ENCODE measurements at places on chromosomes 4 and X. TPM values are rescaled to one million over a fixed set of nuclear protein-coding genes. Genes with fewer than 3 reads are reported as not detected.

ABLIM2 gene
- total RNA-seq, result 109 TPM

TMPRSS11D gene
- total RNA-seq, result not detected

GRCh38 chr4:99763635-99764101 lies 53.0 kb upstream of the DAPP1 start:
- DNase-seq, result no peak

ADH5 gene
- total RNA-seq, result 74.8 TPM

DNA sequence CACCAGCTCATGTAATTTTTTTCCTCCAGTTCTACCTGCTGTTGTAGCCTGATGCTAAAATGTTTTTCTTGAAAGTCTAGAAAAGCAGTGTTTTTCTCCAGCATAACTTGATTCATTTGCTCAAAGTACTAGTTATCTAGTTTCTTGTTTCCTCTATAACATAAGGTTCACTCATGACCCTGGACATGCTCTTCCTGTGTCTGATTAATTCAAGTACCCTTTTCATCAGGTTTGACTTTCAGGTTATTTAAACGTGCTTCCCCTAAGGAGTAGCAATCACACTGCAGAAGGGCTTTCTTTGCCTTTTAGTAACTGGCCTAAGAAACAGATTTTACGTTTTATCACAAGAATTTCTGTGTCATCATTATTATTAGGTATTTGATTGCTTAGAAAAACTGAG lies 66.8 kb upstream of the EGFL6 start:
- no peak for DNase-seq

GRCh38 chr4:140298001-140298400 lies 75.4 kb upstream of the SCOC start:
- no peak for DNase-seq

DNA sequence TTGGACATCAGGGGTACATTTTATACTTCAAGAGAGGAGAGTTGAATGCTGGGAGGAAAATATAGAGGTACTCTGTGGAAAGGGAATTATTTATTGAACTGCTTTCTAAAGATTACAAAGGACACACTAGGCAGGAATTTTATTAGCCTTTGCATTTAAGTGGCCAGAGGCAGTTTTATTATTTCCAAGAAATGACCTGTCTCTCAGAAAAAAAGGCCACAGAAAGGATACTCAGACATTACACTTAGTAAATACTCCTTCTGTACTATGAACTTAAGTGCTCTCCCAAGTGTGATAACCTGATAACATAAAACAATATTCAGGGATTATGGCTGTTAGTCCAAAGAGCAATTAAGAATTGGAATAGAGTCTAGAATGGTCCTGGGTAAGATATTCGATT lies 7.5 kb downstream of the LRRC66 start:
- no peak for DNase-seq

- DNase-seq, result no peak
These were observed 21.9 kb downstream of the PLS3 start for GRCh38 chrX:115582616-115583495.

NLRP2B gene
- 1.6 TPM for total RNA-seq

DNA sequence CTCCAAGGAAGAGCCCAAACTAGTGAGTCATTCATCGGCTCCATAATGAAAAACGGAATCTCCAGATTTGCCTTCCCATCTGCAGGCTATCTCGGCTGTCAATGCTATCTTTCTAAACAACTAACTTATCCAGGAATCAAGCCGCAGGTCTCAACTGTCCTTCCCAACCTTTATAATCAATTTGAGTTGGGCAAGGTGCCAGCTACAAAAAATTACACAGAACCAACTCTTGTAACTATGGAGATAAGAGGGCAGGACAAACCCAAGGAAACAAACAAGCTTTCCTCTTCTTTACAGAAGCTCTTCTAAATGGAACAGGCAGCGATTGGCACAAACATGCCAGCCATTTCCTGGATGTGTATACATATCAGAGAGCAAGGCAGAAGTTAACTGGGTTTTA lies 61.2 kb upstream of the RAI2 start:
- DNase-seq, result no peak
